ENCODE measurements at places on chromosomes 3 and 15.

- DNase-seq, result peak; percentile 40
Measured at GRCh38 chr15:25501828-25502446, 63.1 kb upstream of the UBE3A start.

GRCh38 chr3:50430191-50430590 is 70.9 kb upstream of the TMEM115 start:
- DNase-seq, result no peak

- peak; percentile 75 for DNase-seq
Measured at GRCh38 chr15:76398317-76399104, 61.9 kb downstream of the ISL2 start.

DNA sequence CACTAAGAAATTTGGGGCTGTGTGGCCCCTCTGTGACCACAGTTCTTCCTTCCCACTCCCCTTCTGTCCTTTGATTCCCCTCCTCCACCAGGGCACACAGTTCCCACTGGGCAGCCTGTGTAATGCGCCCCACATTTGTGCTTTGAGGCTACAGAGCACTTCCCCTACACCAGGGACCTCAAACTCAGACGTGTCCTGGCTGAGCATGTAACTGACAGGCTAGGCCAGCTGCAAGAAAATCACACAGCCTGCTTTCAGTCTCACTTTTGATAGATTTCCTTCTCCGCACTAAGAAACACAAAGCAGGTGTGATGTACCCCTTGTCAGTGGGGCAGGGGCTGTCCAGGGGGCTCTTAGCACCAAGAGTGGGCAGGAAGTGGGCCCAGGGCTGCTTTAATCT is 29.6 kb downstream of the PRKCD start:
- no peak for DNase-seq

Measured in NCI-H1417 (cell line).